Cortex of kidney (tissue), 1 donor: ENCODE measurements at places on chromosomes 5 and 9.

- no peak for DNase-seq
Observed at GRCh38 chr5:124161266-124161665, 585.2 kb downstream of the ZNF608 start.

GRCh38 chr5:151022511-151023018 lies 2.2 kb downstream of the GPX3 start:
- no peak for DNase-seq

DNA sequence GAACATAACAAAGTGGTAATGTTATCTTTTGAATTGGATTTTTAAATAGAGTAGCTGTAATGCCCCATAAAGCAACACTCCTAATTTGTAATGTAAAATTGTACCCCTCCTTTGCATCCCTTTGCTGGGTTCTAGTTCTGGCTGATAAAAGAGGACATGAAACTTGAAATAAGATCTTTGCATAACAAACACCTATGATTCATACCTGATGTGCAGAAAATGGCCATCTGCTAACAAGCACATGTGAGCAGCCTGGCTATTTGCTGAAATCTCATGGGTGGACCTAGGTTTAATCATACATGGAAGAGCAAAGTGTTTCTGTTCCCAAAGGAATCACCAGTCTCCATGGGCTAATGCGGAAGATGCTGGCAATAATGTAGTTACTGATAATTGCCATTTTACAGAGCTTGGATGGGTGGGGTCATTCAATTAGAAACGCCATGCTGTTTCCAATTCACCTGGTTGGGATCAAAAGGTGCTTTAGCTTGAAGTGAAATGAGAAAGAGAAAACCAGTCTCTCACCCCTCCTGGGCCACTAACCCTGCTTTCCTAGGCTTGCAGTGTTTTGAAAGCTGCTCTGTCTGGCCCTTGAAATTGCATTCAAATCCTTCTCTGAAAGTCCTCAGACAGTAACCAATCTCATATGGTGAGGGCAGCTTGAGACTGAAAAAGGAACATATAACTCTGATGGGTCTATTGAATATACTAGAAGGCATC lies 585.1 kb downstream of the TLE4 start:
- no peak for DNase-seq

DNA sequence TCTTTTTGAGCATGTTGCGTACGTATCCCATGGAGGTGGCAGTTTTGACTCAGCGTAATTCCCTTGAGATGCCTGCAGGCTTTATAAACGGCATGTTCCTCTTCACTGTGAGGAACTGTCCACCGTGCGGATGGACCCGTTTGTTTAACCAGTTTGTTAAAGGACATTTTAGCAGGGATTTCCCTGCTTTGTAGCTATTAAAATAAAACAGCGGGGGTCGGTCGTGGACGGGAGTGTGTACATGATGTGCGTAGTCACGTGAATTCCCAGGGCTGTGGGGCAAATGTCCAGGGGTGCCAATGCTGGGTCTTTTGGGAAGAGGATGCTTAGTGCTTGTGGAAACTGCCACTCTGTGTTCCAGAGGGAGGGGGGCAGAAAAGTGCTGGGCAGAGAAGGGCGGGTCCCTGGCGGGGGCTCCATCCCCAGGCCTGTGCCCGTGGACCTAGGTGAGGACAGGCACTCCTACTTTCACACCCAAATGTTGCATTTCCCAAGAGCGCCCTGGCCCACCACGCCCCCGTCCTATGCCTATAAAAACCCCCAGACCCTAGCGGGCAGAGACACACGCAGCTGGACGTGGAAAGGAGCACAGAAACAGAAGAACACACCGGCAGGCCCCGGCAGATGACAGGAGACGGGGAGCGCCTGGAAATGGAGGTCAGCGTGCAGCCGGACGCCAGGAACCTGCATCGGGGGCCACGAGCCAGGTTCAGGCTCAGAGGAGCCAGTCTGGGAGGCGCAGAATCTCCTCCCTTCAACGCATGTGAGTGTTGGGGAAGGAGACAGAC lies 4.0 kb upstream of the TERT start:
- no peak for DNase-seq

DNA sequence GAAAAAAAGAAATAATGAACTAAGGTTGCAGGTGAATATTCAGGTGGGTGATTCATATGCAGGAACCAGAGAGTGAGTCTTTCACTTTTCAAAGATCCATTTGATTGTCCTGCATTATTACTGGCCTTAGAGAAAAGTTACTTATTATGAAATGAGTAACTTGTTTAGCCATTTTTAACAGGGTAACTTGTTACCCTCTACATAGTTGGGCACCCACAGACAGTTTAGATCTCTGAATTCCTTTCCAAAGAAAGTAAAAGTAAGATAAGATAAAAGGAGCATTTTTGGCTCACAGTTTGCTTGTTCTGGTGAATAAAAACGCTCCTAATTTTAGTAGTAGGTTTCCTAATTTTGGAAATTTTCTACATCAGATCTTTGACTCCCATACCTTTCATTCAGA lies 54.1 kb upstream of the DAB2 start:
- DNase-seq = no peak

GRCh38 chr5:167587772-167588437 lies 703.5 kb upstream of the WWC1 start:
- no peak for DNase-seq

- no peak for DNase-seq
Observed at GRCh38 chr9:121888438-121888775, 204.7 kb downstream of the TTLL11 start.

GRCh38 chr5:105632043-105632442 lies 2038.7 kb downstream of the EFNA5 start:
- DNase-seq = no peak

DNA sequence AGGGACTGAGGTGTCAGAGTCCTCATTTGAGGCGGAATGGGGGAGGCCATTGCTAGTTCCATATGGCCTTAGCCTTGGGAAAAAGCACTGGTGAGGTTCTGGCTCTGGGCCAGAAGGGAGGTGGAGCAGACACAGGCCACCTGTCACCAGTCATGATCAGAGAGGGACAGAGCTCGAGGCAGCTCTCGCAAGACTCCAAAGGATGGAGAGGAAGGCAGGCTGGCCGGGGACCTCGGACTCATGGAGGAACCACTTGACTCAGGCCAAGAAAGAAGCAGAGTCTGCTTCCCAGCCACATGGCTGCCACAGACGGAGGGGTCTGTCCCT lies 29.2 kb upstream of the NSMF start:
- no peak for DNase-seq

DNA sequence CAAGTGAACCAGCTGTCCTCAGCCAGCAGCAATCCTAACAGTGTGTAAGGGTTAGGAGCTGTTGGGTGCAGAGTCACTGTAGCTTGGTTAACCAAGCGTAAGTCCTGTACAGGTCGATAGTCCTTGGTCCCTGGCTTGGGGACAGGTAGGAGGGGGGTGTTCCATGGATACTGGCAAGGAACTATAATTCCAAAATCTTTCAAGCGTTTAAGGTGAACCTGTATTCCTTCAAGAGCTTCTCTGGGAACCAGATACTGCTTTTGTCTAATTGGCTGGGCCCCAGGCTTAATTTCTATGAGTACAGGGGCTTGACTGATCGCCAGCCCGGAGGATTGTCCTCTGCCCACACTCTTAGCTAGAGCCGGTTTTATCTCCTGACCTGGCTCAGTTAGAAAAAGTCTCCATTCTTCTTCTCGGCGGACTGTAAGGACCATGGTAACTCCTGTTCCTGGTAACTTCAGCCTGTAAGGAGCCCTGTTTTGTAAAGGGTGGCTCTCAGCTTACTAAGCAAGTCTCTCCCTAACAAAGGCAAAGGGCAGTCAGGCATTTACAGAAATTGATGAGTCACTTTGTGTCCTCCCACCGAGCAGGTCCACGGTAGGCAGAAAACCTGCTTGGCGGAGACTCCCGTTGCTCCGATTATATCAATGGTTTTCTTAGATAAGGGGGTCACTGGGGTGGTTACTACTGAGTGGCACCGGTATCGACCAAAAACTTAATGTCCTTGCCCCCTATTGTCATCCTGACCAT lies 6.0 kb upstream of the ZNF354C start:
- no peak for DNase-seq

DNA sequence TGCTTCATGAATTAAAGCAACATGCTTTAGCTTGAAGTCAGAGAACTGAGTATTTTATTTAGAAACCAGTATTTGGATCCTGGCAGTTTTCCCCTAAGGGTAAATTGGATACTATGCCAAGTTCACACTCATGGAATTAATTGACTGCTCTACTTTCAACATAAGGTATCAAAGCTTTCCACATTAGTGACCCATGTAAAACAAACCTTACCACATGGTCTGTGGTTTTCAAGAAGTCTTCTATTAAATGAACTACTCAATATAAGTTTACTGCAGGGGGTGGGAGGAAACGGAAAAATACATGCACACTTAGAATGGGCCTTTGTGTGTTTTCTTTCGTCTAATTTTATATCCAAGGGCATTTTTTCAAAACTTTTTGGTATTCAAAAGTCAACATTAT lies 232.0 kb upstream of the FBXL7 start:
- DNase-seq = no peak

- no peak for DNase-seq
Observed at GRCh38 chr9:136588663-136589464, 43.0 kb upstream of the NOTCH1 start.

DNA sequence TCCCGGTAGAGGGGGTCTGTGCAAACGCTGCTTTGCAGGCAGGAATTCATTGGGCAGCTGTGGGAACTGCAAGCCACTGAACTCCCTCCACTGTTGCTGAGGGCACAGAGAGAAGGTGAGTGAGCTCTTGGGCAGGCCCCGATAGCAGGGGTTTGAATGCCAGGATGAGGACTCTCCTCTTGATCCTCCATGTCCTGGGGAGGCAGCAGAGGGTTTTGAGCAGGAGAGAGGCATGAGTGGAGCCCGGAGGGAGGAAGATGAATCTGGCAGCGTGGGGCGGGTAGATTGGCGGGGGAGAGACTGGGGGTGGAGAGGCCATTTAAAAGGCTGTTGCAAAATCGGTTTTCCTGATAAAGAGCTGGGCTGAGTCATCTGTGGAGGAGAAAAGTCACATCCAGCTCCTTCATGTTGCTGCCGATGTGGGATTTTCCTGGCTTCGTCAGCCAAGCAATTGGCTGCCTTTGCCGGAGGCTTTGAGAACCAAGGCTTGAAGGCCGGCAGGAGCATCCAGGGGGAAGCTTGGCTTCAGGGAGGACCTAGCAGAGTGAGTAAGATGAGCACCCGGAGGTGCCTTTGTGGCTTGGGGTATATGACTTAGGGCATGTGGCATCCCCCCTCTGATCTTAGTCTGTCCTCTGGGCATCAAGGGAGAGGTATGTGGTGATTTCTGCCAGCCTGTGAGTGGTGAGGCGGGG lies at the start of gene SYNPO:
TSS of gene SYNPO (plus strand) at position 350 of the 695 bp plus-strand sequence. CDS start 7,616 bp downstream, outside the sequence.
- no peak for DNase-seq

DNA sequence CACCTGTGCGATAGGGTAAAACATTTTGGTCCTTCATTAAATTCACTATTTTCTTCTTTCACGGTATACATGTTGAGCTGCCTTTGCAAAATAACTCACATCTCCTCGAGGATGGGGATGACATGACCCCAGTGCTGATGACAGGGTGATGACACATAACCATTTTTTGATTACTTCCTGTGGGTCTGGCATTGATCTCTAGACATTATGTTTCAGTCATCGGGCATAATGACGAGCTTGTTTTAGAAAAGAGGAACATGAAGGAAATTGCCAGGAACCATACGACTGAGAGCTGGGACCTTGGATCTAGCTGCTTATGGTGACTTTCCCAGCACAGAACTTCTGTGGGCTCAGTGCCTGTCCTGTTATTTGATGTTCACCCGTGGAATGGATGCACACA lies 25.2 kb downstream of the COL5A1 start:
- DNase-seq = no peak

DNA sequence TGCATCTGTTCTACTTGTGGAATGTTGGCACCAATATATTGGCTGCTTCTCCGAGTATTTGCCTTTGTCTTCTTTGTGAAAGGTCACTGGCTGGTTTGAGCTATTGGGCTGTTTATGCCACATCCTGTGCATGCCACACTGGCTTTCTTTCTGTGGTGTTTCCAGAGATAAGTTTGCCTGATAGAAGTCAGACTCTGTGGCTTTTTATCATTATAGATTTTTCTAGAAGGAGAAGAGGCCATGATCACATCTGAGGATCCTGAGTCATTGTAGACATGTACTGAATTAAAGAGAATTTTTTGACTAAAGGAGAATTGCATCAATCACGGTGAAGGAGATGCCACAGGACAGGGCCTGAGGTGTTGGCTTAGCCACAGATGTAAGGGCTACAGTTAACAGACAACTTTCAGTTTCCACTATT lies 26.5 kb upstream of the CDKN2B start:
- no peak for DNase-seq

DNA sequence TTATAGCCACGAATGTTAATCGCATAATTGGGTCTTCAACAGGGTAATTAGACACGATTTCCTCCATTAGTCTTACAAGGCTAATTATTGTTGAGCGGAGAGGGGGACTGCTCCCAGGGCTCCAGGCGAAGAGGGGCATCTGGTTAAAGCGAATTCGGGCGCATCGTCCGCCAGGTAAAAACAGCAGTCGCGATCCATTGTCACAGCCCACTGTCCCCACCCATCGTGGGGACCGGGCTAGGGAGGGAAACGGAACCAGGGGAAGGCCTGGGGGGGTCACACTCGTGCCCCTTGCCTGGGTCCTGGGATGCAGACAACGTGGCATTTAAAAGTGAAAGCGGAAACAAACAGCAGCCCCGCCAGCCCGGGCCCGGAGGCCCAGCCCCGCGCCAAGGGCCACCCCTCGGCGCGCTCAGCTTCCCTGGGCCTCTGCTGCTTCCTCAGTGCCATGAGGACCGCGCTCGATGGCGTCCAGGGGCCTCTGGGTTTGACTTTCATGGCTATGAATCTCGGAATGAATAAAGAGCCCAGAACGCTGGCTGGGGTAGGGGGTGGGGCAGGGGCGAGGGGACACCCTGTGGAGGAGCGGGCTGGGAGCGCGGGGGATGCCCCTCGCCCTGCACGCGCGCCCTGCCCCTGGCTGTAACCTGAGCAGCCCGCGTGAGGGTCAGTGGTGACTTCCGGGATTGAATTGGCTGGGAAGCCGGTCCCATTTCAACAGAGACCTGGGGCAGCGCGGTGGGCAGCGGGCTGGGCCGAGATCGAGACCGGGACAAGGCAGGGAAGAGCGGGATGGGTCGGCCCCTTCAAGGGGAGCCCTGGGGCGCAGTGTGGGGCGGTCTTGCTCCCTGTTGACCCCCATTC lies 99.9 kb downstream of the GTF3C4 start:
- DNase-seq = no peak

GRCh38 chr9:136100700-136101614 lies 5.9 kb upstream of the NACC2 start:
- DNase-seq = no peak

GRCh38 chr5:95959888-95960666 lies 1.6 kb downstream of the ELL2 start:
- no peak for DNase-seq

DNA sequence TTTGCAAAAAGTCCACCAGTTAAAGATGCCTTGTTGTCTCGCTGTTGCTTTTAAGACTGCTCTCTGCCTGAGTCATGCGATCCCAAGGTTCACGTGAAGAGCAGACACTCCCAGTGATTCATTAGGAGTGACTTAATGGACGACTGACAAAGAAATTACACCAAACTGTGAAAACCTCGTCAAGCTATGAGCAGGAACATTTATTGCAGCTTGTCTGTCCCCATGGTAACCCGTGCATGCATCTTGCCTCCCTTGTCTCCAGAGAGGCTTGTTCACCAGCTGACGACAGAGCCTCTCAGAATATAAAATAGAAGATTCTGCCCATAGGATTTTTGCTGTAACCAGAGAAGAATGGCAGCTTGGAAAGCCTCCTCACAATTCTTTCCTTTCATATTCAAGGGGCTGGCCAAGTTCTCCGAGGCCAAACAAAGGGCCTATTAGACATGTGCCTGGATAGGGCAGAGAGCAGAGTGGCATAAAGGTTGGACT lies 352.7 kb downstream of the SPOCK1 start:
- no peak for DNase-seq
